A549 treated with RU486 at 1 μM for 4 hours (cell line): ENCODE measurements at places on chromosomes 7 and 10. TPM values are rescaled to one million over a fixed set of nuclear protein-coding genes. Genes with fewer than 3 reads are reported as not detected.

The CALHM1 gene
- not detected in 5 replicates for total RNA-seq

The SNCG gene
- 9.3 to 15.3 TPM (median 13.4 TPM) in 5 replicates for total RNA-seq

The CDC14C gene
- total RNA-seq = not detected in 5 replicates

The CNTNAP2 gene
- total RNA-seq = 0.02 to 0.03 TPM (median 0.02 TPM) in 3 of 5 replicates, not detected in the others

The RSPH10B gene
- total RNA-seq = 0.15 to 0.19 TPM in 2 of 5 replicates, not detected in the others

The HOXA6 gene
- 0.98 to 2.1 TPM (median 1.5 TPM) in 5 replicates for total RNA-seq

The NSUN6 gene
- total RNA-seq = 3.9 to 6.2 TPM (median 5.6 TPM) in 5 replicates

The MOGAT3 gene
- total RNA-seq = not detected in 5 replicates

The LIPM gene
- not detected in 5 replicates for total RNA-seq

The HOXA10 gene
- total RNA-seq = 6.4 to 8.3 TPM (median 7.5 TPM) in 5 replicates

The TAS2R4 gene
- total RNA-seq = 0.09 to 0.27 TPM (median 0.15 TPM) in 5 replicates

The RUFY2 gene
- 5.5 to 10.9 TPM (median 8.4 TPM) in 5 replicates for total RNA-seq

The ELOVL3 gene
- total RNA-seq = 0.10 to 0.27 TPM (median 0.25 TPM) in 5 replicates

The ALOX5 gene
- 0.30 to 0.59 TPM (median 0.46 TPM) in 5 replicates for total RNA-seq

The PLCE1 gene
- total RNA-seq = 5.1 to 6.2 TPM (median 5.6 TPM) in 5 replicates

The LIPK gene
- total RNA-seq = not detected in 5 replicates

The RGR gene
- total RNA-seq = not detected in 5 replicates

The ZNF804B gene
- not detected in 5 replicates for total RNA-seq

The ZPBP gene
- total RNA-seq = not detected in 5 replicates

The HABP2 gene
- 0.05 to 0.21 TPM (median 0.09 TPM) in 5 replicates for total RNA-seq

The TMUB1 gene
- 32.4 to 64.6 TPM (median 50.8 TPM) in 5 replicates for total RNA-seq

The LRGUK gene
- total RNA-seq = 0.28 to 0.53 TPM (median 0.35 TPM) in 5 replicates

The NACAD gene
- 0.12 to 0.48 TPM (median 0.29 TPM) in 5 replicates for total RNA-seq

The RBM17 gene
- 105 to 136 TPM (median 123 TPM) in 5 replicates for total RNA-seq

The IFIT1 gene
- total RNA-seq = 4.3 to 7.0 TPM (median 5.3 TPM) in 5 replicates

The FMC1 gene
- 15.8 to 39.1 TPM (median 30.3 TPM) in 5 replicates for total RNA-seq

The CYP2E1 gene
- 0.18 to 0.35 TPM (median 0.22 TPM) in 5 replicates for total RNA-seq

The GPER1 gene
- total RNA-seq = 0.53 to 1.1 TPM (median 0.82 TPM) in 5 replicates

The CFAP46 gene
- 1.1 to 1.8 TPM (median 1.3 TPM) in 5 replicates for total RNA-seq

The ZNF655 gene
- 47.4 to 59.2 TPM (median 58.5 TPM) in 5 replicates for total RNA-seq

The CLRN3 gene
- 0.23 TPM in 1 of 5 replicates, not detected in the others for total RNA-seq

The RARRES2 gene
- total RNA-seq = not detected in 5 replicates

The SLC25A28 gene
- total RNA-seq = 24.2 to 28.3 TPM (median 27.4 TPM) in 5 replicates

The IMMP2L gene
- total RNA-seq = 16.7 to 21.4 TPM (median 18.9 TPM) in 5 replicates

The NPFFR1 gene
- total RNA-seq = 0.01 TPM in 1 of 5 replicates, not detected in the others

The COL13A1 gene
- total RNA-seq = 0.23 to 0.35 TPM (median 0.29 TPM) in 5 replicates

The PRDX3 gene
- total RNA-seq = 210 to 363 TPM (median 315 TPM) in 5 replicates

The ADRB1 gene
- total RNA-seq = 0.37 to 1.1 TPM (median 0.85 TPM) in 5 replicates

The GDF2 gene
- not detected in 5 replicates for total RNA-seq

The OPALIN gene
- total RNA-seq = not detected in 5 replicates

The PFKP gene
- total RNA-seq = 420 to 504 TPM (median 477 TPM) in 5 replicates

The LIPN gene
- not detected in 5 replicates for total RNA-seq

The CC2D2B gene
- 0.14 TPM in 2 of 5 replicates, not detected in the others for total RNA-seq

The VIM gene
- total RNA-seq = 1,759 to 2,044 TPM (median 1,980 TPM) in 5 replicates

The OR2A1 gene
- not detected in 5 replicates for total RNA-seq

The MKX gene
- total RNA-seq = not detected in 5 replicates

The GRID2IP gene
- 0.03 TPM in 1 of 5 replicates, not detected in the others for total RNA-seq

The ZNF783 gene
- 5.1 to 6.8 TPM (median 5.8 TPM) in 5 replicates for total RNA-seq
